Right ventricle myocardium inferior (tissue), 1 donor: ENCODE measurements at places on chromosomes 5 and 9. TPM values are rescaled to one million over a fixed set of nuclear protein-coding genes. Genes with fewer than 3 reads are reported as not detected.

FABP6 gene
- total RNA-seq: 3.5 TPM

CDH12 gene
- total RNA-seq: not detected

GRCh38 chr9:78210841-78211301 lies 25.0 kb upstream of the CEP78 start:
- no peak for DNase-seq

DNA sequence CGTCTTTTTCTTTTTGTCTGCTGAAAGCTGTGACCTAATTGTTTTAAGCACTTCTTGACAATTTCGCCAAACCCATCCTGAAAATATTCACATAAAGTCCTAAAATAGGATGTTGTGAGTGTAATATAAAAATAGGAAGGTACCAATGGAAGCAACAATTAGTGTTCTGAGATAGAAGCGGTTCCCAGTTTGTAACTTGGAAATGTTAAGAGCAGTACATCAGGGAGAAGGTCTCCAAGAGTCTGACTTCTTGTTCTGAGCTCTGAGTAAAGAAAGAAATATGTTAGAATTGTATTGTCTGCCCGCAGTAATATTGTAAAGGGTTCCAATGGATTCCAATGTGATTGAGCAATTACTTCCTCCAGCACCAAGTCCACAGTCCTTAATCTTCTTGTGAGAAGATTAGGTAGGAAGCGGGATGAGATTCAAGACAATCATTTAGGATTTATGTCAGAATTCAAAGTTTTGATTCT lies 3.9 kb downstream of the VCAN start:
- DNase-seq: no peak

DNA sequence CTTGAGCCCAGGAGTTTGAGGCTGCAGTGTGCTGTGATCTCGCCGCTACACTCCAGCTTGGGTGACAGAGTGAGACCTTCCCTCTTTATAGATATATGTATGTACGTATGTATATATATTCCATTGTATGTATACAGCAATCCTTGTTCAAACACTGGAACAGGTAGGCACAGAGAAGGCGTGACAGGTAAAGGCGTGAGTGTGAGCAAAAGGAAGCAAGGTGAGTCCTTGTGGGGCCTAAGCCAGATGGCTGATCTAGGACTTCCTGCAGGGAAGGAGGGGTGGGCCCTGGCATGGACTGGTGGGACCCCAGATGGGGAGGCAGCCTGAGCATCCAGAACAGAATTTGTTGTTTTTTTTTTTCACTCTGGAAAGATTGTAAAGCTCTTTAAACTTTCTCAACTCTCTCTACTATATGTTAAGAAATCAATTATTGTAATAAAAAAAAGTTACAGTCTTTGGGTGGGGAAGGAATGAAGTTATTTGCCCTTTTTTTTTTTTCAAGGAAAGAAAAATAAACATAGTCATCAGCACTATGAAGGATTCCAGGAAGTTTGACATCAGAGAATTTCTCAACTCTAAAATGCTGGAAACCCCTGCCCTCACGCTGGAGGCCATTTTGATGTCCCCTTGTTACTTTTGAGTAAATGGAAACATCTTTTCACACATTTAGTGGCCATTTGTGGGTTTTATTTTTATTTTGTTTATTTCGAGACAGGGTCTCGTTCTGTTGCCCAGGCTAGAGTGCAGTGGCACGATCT lies 38.9 kb upstream of the STXBP1 start:
- no peak for DNase-seq

DNA sequence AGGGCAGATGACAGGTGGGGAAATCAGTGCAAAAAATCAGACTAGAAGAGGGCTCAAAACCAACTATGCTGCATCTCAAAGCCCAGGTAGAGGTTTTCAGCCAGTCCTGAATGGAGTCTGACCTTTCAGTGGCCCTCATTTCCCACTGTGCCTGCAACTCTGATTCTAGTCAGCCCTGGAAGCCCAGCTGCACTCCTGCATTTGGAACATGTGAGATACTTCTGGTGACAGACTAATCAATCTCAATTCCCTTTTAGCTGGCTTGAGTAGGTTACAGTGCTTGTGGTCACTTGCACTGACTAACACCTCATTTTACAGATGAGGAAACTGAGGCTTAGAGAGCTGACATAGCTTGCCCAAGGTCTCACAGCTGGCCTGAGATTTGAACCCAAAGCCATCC lies 7.9 kb upstream of the ACSL6 start:
- no peak for DNase-seq

- peak; percentile 93 for DNase-seq
These were observed at the start of gene MSX2 for GRCh38 chr5:174724484-174725260. Gene MSX2, plus strand, starts transcription at chr5:174724582. Its CDS starts 78 bp downstream, at chr5:174724660.
